H54 (cell line): ENCODE measurements at places on chromosomes 6 and 20.

DNA sequence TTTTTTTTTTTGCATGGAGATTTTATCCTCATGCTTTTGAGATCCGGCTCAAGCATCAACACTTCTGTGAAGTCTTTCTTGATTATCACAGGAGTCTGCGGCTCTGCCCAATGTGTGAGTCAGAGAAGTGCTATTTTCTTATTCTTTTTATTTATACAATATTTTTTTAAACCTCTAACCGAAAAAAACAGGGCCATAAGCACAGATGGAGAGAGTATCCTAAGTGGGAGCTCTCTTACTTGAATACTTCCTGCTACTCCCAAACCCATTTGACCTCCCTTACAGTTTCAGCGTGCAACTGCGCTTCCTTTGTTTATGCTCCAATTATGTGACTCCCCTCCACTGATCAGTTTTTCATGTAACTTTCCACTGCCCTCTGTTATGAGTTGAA, 8.7 kb upstream of the ATXN1 start:
- no peak for DNase-seq

DNA sequence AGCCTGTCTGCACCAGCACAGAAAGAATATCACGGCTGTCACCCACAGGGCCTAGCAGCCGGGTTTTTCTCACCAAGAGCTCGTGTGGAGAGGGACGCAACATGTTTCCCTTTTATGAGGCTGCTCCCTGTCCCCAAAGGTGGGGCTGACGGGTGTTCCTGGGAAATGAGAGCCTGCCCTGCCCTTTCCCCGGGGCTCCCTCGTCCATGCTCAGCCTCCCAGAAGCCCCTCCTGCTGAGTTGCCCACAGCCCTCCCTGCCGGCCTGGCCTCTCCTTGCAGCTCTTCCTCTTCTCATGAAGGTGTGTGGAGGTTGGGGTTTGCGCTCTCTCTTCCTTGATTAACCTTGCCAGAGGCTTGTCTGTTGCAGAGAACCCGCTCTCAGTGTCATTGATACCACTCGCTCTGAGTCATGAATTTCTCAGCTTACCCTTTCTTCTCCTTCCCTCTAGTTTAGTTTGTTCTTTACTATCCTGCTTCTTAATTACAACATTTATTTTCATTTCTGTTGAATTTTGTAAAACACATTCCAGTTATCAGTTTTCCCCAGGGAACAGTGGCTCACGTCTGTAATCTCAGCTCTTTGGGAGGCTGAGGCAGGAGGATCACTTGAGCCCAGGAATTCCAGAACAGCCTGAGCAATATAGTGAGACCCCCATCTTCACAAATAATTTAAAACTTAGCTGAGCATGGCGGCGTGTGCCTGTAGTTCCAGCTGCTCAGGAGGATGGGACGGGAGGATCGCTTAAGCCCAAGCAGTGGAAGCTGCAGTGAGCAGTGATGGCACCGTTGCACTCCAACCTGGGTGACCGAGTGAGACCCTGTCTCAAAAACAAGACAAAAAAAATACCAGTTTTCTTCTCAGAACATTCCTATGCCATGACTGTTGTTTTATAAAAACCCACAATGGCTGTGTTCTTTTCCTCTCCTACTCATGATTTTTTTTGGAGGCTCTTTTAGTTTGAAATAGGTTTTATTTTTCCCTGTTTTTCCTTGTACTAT, 103.8 kb downstream of the TMEM242 start:
- DNase-seq, result no peak

- no peak for DNase-seq
Observed at GRCh38 chr6:67345946-67346345, 1289.1 kb upstream of the ADGRB3 start.

GRCh38 chr6:90271831-90272230, 24.8 kb downstream of the BACH2 start:
- no peak for DNase-seq
